ENCODE measurements at places on chromosomes 7 and 10. TPM values are rescaled to one million over a fixed set of nuclear protein-coding genes. Genes with fewer than 3 reads are reported as not detected.

DNA sequence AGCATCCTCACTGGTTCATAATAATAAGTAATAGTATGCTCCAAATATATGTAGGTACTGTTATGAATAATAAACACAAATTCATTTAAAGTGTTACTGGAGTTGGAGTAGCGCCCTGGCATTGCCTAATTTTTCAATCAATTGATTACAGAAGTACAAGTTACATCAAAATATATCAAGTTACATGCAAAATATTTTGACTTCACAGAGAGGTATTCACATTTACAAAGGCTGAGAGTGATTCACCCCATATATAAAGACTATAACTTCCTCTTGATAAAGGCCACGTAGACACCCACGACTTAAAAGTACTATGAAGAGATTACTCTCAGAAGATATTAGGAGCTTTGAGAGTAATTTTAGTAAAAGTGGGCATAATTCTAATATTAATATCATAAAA, 13.6 kb upstream of the COL17A1 start:
- no peak for DNase-seq

The LRRD1 gene
- not detected for total RNA-seq

DNA sequence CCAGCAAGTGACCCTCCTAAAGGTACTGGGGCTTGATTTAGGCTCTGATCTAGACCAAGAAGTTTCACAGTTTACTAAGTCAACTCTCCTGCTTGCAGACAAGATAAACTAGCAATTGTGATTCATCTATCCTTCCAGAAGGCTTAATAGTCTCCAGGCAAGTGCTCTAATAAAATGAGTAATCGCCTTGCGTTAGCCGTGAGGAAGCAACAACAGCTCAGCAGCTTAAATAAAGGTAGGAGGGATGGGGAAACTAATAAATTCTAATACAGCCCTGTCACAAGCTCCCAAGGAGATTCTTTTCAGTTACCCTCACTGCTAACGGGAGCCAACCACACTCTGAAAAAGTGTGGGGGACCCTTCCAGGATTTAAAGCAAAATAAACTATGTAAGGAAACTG, 48.4 kb downstream of the FRMD4A start:
- no peak for DNase-seq

- no peak for DNase-seq
Observed at GRCh38 chr7:112616295-112616694, 135.5 kb downstream of the LSMEM1 start.

DNA sequence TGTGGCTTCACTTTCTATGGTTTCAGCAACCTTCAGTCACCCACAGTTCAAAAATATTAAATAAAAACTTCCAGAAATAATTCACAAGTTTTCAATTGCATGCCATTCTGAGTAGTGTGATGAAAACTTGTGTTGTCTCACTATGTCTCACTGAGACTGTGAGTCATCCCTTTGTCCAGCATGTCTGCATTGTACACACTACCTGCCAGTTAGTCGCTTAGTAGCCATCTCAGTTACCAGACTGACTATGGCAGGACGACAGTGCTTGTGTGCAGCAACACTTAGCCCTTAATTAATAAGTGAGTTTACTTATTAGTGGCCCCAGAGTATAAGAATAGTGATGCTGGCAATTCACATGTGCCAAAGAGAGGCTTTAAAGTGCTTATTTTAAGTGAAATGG, 22.5 kb downstream of the CCDC186 start:
- DNase-seq = no peak

The HNRNPH3 gene
- total RNA-seq = 117 TPM

The WNT16 gene
- total RNA-seq = not detected

- no peak for DNase-seq
Observed at GRCh38 chr10:12397147-12397896, 48.0 kb downstream of the CAMK1D start.

DNA sequence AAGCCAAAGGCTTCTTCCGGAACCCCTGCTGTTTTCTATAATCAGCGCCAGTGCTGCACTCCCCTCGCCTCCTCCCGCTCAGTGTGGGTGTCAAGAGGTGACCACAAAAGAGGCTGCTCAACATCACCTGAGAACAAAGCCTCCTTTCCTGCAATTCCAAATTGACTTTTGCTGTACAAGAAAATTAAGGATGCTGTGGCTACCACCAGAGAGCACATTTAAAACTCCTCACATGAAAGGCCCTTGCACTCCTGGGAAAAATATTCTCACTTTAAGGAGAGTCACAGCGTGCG, 96.4 kb downstream of the HIPK2 start:
- DNase-seq = no peak

The NPSR1 gene
- total RNA-seq = not detected

The PYROXD2 gene
- total RNA-seq = 10.0 TPM

- no peak for DNase-seq
Observed at GRCh38 chr7:2984091-2984490, 59.6 kb downstream of the CARD11 start.

The CNPY1 gene
- not detected for total RNA-seq

The ASIC3 gene
- total RNA-seq = 6.0 TPM

DNA sequence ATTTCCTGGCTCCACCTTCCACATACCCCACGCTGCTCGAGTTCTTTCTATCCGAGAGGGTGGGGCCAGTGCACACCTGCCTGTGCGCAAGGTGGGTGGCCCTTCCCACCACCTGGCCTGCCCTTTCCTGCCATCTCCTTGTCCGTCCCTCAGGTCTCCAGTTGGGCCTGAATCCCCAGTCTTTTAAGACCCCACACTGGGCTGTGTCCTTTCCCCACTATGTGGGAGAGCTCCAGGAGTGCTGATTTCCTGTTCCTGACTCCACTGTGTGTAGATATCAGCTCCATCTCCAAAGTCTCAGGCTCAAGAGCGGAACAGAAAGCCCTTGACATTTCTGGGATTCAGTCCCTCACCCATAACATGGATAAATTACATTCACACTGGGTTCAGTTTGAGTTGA, 20.1 kb downstream of the LHPP start:
- DNase-seq = no peak

- DNase-seq = peak; percentile 72
Observed at GRCh38 chr10:26486990-26487850, 49.1 kb downstream of the APBB1IP start.

GRCh38 chr7:157299613-157300368, 37.0 kb upstream of the DNAJB6 start:
- DNase-seq = peak; percentile 46

The TCERG1L gene
- total RNA-seq = not detected

The MMRN2 gene
- total RNA-seq = not detected

DNA sequence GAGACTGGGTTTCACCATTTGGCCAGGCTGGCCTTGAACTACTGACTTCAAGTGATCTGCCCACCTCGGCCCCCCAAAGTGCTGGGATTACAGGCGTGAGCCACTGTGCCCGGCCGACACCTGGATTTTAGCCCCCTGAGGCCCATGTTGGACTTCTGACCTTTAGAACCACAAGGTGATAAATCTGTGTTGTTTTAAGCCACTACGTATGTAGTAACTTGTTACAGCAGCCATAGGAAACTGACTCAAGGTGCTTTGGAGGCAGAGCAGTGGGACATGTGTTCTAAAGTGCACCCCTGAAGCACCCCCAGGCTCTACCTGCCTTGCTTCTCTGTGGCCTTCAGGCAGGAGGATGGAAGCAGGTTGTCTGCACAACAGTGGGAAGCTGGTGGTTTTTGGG, 128.4 kb downstream of the CDH23 start:
- DNase-seq = no peak

DNA sequence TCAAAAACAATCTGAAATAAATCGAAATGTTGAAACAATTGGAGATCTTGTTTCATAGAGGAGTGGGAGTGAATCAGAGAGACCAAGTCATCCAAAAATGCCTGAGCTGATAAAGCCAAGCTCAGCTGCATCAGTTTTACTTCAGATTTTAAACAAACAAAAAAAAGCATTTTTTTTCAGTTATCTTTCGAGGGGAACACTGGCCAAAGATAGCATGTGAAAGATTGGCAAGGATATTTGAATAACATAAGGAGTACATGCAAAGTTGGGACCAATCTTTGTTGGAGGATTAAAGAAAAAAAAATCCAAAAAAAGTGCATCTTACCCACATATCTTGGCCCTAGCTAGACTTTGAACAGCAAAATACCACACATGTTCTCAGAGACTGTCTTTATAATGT, 47.2 kb downstream of the RHOBTB1 start:
- DNase-seq = no peak

The AMZ1 gene
- 0.05 TPM for total RNA-seq

- no peak for DNase-seq
Observed at GRCh38 chr7:16693601-16694318, 47.8 kb downstream of the BZW2 start.

DNA sequence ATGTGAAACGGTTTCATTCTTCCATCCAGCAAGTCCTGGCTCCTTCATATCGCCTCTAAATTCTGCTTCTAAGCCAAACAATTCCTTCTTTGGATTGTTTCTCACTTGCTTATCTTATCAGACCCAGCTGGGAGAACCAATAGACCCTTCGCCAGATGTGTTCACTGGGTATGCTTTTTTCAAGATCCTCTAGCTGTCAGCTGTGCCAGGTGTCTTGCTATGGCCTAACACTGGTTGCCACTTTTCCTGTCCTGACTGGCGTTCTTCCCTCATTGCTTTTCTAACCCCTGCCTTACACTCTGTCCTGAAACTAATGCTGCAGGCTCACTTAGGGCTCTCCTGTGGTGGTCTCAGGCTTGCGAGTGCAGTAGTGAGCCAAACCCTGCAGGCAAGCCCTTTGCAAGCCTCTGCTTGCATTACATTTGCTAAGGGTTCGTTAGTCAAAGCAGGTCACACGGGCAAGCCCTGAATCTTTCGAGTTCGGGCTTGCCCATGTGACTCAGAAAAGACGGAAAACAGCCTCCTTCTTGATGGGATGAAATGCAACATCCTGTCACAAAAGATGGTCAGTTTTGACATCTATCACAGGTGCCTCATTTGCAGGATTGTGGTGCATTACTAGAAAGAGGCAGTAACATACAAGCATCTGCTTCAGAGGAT, 92.8 kb downstream of the VWC2 start:
- no peak for DNase-seq

The LRRC17 gene
- total RNA-seq = 0.30 TPM

The TPK1 gene
- 13.2 TPM for total RNA-seq

DNA sequence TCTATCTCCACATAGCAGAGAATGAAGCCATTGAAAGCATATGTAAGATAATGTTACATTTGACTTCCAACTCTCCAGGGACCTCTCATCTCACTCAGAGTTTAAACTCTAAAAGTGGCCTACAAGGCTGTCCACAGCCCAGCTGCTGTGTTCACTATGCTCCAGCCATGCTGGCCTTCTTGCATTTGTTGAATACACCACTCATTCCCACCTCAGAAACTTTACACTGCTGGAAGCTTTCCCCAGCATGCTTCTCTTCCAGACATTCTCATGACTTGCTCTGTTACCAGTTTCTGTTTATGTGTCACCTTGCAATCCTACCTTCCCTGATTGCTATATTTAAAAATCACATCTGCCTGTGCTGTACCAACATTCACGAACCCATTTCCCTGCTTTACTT, 167.2 kb downstream of the WNT2 start:
- DNase-seq = no peak

GRCh38 chr10:89019569-89020327, 29.1 kb downstream of the FAS start:
- DNase-seq = no peak

Data from activated CD4-positive, alpha-beta T cell treated with anti-CD3 and anti-CD28 coated beads, Interleukin-2, amount 10 ng/mL, durations not matched to agents 7 days and 5 days (primary cell).